ENCODE measurements at places on chromosomes 6 and 20. TPM values are rescaled to one million over a fixed set of nuclear protein-coding genes. Genes with fewer than 3 reads are reported as not detected.
A peak's percentile ranks its signal among the peaks of the same experiment; 100 is the strongest.

- no peaks in the 10 kb centered on the region for H3K4me1 ChIP-seq
- no peaks in the 10 kb centered on the region for H3K27me3 ChIP-seq
- no peak overlapping the region for H3K27ac ChIP-seq
- no peaks in the 10 kb centered on the region for H3K36me3 ChIP-seq
- no peak for DNase-seq
These were observed 174.4 kb downstream of the OGFRL1 start for GRCh38 chr6:71463061-71463460.

- H3K27ac ChIP-seq, result no peak overlapping the region
- no peaks in the 10 kb centered on the region for H3K4me1 ChIP-seq
- H3K36me3 ChIP-seq, result no peaks in the 10 kb centered on the region
- H3K4me3 ChIP-seq, result no peak overlapping the region
- DNase-seq, result no peak
- H3K27me3 ChIP-seq, result no peaks in the 10 kb centered on the region
These were observed 53.0 kb downstream of the TNFAIP3 start for GRCh38 chr6:137919837-137920730.

- peak overlapping the region; percentile 69 for H3K27ac ChIP-seq
- peak; percentile 56 for DNase-seq
- H3K27me3 ChIP-seq, result no peaks in the 10 kb centered on the region
These were observed 915 bp downstream of the TMEM63B start for GRCh38 chr6:44128020-44128917.

- H3K4me1 ChIP-seq, result peaks cover 24% of the 10 kb centered on the region
- no peak overlapping the region for H3K4me3 ChIP-seq
- DNase-seq, result peak; percentile 53
- H3K27ac ChIP-seq, result peak overlapping the region; percentile 29
These were observed 211.3 kb downstream of the ARID1B start for GRCh38 chr6:156988276-156989158.

DNA sequence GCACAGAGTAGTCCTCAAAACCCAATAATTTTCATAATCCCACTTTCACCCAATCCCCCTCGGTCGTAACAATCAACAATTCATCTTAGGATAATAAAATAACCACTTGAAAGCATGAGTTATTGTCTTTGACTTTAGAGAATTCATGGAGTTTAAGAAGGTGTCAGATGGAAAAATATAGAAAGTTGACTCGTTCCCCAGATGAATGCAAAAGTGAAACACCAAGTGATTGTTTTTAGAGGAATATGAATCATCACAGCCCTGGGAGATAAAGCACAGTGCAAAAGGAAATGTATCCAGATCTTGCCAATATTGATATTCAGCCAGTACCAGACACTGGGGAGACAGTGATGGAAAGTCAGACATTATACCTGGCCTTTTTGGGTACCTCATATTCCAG lies 860.5 kb downstream of the DHX35 start:
- H3K27me3 ChIP-seq, result no peaks in the 10 kb centered on the region
- no peak for DNase-seq
- H3K4me3 ChIP-seq, result no peak overlapping the region
- H3K4me1 ChIP-seq, result no peaks in the 10 kb centered on the region
- H3K27ac ChIP-seq, result no peak overlapping the region

DNA sequence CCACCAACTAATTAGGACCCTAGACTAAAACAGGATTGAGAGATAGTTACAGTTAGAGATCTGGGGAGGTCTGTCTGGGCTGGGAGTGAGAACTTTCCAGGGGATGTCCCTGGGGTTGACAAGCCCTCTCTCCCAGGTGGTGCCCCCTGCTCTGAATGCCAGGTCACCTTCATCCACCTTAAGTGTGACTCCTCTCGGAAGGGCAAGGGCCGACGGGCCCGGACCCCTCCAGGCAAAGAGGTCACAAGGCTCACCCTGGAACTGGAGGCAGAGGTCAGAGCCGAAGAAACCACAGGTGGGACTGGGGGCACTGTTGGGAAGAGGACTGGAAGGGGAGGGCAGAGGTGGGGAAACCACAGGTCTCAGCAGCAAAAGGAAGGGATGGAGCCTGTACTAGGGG lies 17.0 kb upstream of the ZNF76 start:
- no peaks in the 10 kb centered on the region for H3K36me3 ChIP-seq
- no peaks in the 10 kb centered on the region for H3K27me3 ChIP-seq
- no peak overlapping the region for H3K27ac ChIP-seq
- no peak overlapping the region for H3K4me3 ChIP-seq
- H3K4me1 ChIP-seq, result no peaks in the 10 kb centered on the region

DNA sequence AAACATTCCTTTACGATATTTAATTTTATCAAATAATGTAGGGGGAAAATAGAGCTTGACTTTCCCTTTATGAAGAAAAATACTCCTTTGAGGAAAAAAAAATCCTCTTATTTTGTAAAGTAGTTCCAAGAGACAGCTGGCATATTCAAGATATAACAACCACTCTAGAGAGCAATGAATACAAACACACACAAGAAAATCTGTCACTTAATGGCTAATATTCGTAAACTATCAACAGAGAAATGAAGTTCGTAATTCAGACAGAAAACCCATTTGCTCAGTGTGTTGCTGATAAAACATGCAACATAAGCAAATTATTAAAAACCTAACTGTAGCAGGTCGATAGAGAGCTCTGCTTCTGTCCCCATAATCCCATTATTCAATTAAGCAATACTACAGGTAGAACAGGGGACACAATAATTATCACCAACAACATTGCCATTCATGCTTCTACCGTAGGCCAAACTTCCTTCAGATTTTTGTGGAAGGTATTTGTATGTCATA lies 714.4 kb upstream of the MARCKS start:
- no peak overlapping the region for H3K27ac ChIP-seq
- H3K27me3 ChIP-seq, result no peaks in the 10 kb centered on the region
- H3K4me1 ChIP-seq, result no peaks in the 10 kb centered on the region
- H3K4me3 ChIP-seq, result no peak overlapping the region
- no peak for DNase-seq

GRCh38 chr6:114033606-114034005 lies 62.7 kb upstream of the HDAC2 start:
- no peaks in the 10 kb centered on the region for H3K27me3 ChIP-seq
- H3K27ac ChIP-seq, result no peak overlapping the region
- H3K36me3 ChIP-seq, result no peaks in the 10 kb centered on the region
- DNase-seq, result no peak

GRCh38 chr6:144544266-144544830 lies 259.2 kb downstream of the UTRN start:
- no peak for DNase-seq
- H3K27ac ChIP-seq, result no peak overlapping the region
- H3K4me3 ChIP-seq, result no peak overlapping the region
- no peaks in the 10 kb centered on the region for H3K27me3 ChIP-seq
- H3K36me3 ChIP-seq, result no peaks in the 10 kb centered on the region
- no peaks in the 10 kb centered on the region for H3K4me1 ChIP-seq

- no peak for DNase-seq
- H3K27me3 ChIP-seq, result no peaks in the 10 kb centered on the region
- no peak overlapping the region for H3K4me3 ChIP-seq
- no peaks in the 10 kb centered on the region for H3K36me3 ChIP-seq
- H3K4me1 ChIP-seq, result no peaks in the 10 kb centered on the region
These were observed 78.6 kb downstream of the MDGA1 start for GRCh38 chr6:37618916-37619590.

The EFCAB8 gene
- total RNA-seq, result 0.72 TPM

The OR2W1 gene
- not detected for total RNA-seq

The FAM110A gene
- total RNA-seq, result 13.0 TPM

The FAM217A gene
- total RNA-seq, result not detected

The C6orf58 gene
- total RNA-seq, result not detected

The KHDC1L gene
- not detected for total RNA-seq

The SLC22A7 gene
- total RNA-seq, result not detected

The TSHZ2 gene
- 2.1 TPM for total RNA-seq
